Activated CD4-positive, alpha-beta T cell treated with anti-CD3 and anti-CD28 coated beads, Interleukin-2, Interleukin-6, amounts not matched to agents 100 ng/mL and 50 ng/mL, durations not matched to agents 16 hours and 8 hours (primary cell): ENCODE measurements at places on chromosomes 7 and 10.

GRCh38 chr7:66110856-66111255 is 3.8 kb upstream of the CRCP start:
- no peak for DNase-seq

DNA sequence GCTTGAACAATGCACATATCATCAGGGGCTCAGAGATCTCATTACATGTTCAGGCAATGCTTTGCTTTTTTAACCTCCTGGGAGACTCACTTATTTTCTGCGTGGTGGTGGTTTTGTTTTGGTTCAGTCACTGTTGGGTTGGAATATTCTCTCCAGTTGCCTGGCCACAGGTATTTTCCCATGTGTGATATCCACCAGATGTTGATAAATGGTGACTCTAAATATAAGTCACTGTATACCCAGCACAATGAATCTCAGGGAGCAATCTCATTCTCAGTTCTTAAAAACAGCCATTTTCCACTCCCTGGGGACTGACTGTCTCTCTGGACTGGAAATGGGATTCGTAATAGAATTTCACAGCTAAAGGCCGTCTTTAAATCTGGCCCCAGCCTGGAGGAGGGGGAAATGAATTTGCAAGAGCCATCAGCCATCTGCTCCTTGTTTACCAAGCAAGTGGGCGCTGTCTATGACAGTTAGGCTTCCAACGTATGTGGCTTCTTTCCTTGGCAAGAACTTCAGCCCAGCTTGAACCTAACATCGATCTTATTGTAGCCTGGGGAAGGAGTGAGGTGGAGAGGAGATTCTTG is 1106.2 kb downstream of the NRG3 start:
- no peak for DNase-seq

DNA sequence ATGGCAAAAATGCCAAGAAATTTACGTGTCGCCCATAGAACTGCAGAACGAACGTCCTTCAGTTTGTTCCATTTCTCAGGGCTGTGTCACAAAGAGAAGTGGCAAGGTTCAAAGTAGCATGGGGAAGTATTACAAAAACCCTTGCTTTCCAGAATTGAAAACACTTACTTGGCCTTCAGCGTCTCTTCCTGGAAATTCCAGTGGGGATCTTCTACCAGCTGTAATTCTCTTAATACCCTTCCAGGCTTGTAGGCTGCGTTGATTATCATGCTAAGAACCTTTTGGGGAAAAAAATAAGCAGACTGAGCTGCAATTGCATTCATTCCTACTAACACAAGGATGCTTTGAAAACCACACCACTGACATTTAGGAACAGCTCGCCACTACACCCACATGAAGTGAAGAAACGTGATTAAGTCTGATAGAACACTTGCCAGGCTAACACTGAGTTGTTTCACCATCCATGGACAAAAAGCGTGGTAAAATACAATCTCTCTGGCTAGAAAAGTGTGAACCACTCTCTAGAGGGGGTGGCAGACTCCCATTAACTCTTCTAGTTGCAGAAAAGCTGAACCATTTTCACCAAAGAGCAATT is 222.3 kb downstream of the SFMBT2 start:
- DNase-seq: no peak

- DNase-seq: no peak
Measured at GRCh38 chr10:87538092-87539015, 33.7 kb downstream of the MINPP1 start.

GRCh38 chr7:105268056-105268455 is 120.7 kb downstream of the SRPK2 start:
- DNase-seq: peak; percentile 51

DNA sequence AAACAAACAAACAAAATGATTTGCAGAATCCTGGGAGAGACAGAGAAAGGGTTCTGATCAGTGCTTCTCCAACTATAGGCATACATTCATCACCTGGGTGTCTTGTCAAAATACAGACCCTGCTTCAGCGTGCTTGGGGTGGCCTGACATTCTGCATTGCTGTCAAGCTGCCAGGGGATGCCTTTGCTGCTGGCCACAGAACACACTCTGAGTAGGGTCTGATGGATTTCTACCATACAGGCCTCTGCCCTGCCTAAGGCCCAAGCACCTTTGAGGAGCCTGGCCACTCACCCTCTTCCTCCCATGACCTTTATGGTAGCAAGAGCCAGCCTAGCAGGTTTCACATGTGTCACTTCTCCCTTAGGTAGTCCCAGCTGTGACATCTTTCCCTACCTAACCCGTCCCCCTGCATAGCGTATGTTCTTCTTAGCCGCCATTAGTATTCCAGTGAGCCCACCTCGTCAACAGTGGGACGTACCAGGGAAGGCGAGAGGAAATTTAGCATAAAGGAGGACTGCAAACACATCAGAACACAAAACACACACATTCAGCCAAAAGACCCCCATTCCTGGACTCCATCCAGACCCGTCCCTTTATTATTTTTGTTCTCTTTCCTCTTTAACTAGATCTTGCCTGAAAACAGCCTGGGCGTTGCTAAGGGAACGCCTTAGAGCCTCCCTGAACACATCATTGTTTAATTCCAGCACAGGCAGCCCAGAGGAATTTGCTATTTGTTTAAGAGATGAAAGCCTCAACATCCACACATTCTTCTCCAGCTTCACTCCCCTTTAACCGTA is 43.9 kb upstream of the PODXL start:
- no peak for DNase-seq

DNA sequence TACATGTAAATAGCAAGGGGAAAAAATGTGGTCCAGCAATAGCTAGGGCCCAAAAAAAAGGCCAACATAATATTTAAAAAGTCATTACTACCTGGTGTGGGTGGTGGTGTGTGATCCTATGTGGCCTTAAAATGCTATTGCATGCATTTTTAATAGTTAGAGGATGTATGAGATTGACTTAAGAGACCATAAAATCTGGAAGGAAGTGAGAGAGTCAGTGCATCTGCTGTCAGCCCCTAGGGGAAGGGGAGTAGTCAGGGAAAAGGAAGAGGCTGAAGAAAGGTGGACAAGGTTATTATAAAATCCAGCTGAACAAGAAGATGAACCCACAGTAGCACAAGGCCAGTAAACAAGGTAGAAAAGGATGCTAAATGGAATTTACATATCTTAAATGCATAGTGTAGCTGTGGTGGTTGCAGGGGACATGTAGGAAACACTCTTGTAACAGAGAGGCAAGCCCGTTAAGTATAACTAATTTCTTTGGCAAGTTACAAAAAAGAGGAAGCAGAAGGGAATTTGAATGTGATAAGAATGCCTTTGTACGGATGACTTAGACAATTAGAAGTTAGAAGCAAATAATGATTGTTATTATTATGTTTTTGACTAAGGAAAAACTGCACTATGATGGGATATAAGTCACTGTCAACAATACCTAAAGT is 11.9 kb upstream of the NDUFA5 start:
- DNase-seq: no peak

GRCh38 chr10:27344568-27345454 is 104.2 kb upstream of the ACBD5 start:
- peak; percentile 61 for DNase-seq

DNA sequence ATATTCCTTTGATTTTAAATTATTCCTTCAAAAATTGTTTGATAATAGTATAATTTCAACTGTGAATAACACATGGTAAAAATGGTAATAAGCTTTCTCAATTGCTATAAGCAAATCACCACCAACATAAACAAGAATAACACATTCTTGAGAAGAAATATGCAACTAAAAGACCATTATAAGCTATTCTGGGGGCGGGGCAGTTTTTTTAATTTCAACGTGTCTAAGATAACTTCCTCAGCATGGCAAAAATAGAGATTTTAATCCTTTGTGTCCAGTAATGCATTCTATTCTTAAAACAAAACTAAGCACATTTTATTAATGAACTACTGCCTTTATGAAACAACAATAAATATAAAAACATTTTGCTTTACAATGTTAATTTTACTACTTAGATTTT is 1.5 kb downstream of the DNAJC12 start:
- DNase-seq: no peak

- no peak for DNase-seq
Measured at GRCh38 chr7:47283497-47284131, 298.3 kb downstream of the TNS3 start.

GRCh38 chr7:40986351-40986873 is 716.5 kb downstream of the INHBA start:
- no peak for DNase-seq

DNA sequence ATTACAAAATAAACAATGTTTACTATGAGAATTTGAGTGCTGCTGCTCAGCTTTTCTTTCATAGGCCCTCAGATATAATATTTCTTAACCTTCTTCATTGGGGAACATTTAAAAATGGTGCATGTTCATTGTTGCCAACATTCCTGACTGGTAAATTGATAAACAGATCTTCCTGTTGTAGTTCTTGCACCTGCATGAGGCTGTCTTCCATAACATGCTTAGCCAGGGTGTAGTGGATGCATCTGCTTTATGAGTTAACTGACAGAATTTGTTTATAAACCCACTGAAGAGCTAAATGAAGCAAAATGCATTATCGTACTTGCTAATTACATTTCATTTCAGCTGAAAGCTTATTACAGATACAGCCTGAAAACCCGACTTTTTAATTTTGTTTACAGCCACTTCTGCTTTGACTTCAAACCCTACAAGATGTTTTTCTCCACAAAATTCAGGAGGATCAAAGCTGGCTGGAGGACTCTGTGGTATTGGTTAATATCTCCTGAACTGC is 177.2 kb downstream of the SEM1 start:
- no peak for DNase-seq

- DNase-seq: no peak
Measured at GRCh38 chr7:98459529-98459928, 58.6 kb upstream of the BAIAP2L1 start.

DNA sequence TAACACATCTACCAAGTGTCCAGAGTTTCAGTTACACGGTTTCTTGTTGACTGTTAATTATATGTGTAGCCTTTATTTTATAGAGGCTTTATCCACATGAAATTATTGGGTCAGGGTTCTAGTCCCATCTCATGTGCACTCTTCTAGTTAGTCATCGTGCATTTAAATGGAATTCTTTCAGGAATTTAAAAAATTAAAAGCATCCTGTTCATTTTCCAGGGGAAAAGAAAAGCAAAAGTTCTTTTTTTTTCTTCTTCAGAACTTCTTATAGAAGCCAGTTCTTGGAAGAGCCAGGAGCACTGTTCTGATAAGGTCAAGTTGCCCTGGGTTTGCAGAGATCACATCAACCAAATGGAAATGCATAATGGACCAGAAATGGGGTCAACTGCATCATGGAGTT is 324.7 kb downstream of the INHBA start:
- DNase-seq: no peak

GRCh38 chr7:70776627-70777101 is 355.3 kb upstream of the GALNT17 start:
- DNase-seq: peak; percentile 61

GRCh38 chr10:93468461-93469213 is 13.5 kb downstream of the MYOF start:
- no peak for DNase-seq

DNA sequence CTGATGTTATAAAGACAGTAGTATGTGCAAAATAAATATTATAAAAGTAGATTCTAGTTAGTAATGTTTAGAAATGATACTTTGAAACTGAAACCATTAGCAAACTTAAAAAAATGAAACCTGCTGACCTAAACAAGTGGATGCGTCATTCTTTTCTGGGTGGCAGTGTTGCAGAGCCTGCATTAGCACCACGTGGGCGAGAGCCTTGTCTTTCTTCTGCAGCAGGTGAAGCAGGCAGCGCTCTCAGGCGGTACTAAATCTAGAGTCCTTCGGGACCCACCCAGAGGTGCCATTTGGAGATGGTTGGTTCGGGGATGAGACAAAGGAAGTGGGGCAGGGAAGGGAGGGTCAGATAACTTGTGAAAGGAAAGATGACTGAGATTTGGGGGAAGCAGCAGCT is 759.1 kb upstream of the IGFBP3 start:
- DNase-seq: no peak

- no peak for DNase-seq
Measured at GRCh38 chr10:125709553-125710474, 9.7 kb upstream of the EDRF1 start.

- DNase-seq: no peak
Measured at GRCh38 chr10:123097039-123097438, 38.7 kb upstream of the HMX3 start.

- DNase-seq: no peak
Measured at GRCh38 chr10:68517188-68517587, 10.1 kb downstream of the SLC25A16 start.

- no peak for DNase-seq
Measured at GRCh38 chr7:3548815-3549214, 247.8 kb downstream of the SDK1 start.

GRCh38 chr10:52250510-52250909 is 63.6 kb upstream of the DKK1 start:
- DNase-seq: no peak

- DNase-seq: no peak
Measured at GRCh38 chr10:95451568-95452524, 109.3 kb downstream of the SORBS1 start.

DNA sequence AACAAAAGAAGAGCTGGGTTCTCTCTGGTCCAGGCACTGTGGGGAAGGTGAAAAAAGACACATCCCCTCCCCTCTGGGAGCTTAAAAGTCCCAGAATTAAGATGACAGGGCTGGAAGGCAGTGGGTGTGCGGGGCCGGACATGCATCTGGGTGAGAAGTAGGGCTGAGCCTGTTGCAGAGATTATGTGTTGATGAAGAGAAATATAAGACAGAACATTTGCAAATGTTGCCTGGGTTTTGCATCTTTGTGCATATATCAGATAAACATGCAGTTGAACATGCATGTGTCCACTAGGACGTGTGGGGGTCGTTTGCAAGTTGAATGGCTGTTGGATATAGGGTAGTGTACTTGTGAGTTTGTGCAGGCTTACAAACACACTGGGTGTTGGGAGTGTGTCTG is 94.3 kb upstream of the PPIF start:
- no peak for DNase-seq

- no peak for DNase-seq
Measured at GRCh38 chr7:16627236-16627635, 18.3 kb downstream of the ANKMY2 start.

- DNase-seq: peak; percentile 34
Measured at GRCh38 chr7:128103498-128104107, 72.4 kb upstream of the LRRC4 start.

- no peak for DNase-seq
Measured at GRCh38 chr10:98096316-98096715, 38.1 kb upstream of the R3HCC1L start.

GRCh38 chr10:10532236-10532635 is 485.4 kb upstream of the CELF2 start:
- DNase-seq: no peak

DNA sequence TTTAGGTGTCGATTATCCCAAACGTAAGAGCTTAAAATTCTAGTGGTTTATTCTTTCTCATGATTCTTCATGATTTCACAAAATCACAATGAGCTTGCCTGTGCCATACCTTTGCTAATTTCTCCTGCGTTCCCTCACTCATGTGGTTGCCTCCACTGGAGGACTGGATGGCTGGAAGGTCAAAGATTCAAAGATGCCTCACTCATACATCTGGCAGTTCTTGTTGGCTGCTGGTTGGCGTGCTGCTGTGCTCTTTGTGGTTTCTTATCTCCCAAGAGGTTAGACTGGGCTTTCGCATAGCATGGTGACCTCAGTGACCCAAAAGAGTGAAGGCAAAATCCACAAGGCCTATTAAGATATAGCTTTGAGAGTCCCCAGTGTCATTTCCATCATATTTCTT is 877.6 kb upstream of the AUTS2 start:
- no peak for DNase-seq
